HL-60 (cell line): ENCODE measurements at places on chromosomes 16 and 17.

- peak; percentile 16 for DNase-seq
These were observed 133.6 kb downstream of the SNX11 start for GRCh38 chr17:48241131-48241591.

DNA sequence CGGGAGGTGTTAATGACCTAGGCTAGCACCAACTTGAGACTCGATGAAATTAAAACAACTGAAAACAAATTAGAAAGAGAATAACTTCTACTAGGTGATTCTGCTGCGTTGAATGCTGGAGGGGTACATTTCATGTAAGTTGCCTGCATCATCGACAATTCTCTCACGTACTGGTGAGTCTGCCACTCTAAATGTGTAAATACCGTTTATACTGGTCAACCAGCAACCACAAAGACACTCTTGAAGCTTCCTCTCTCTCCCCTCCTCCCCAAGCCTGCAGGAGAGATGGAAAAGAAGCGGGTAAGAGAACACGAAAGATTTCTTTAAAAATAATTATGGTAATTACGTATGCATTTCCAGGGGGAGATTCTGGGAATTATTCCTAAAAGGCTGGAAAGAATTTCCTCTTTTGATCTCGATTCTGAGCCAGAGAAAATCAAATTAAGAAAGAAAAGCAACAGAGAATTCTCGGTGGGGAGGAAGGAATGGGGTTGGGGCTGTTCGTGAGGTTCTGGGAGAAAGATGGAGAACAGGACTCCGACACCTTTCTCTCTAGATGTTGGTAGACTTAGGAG lies 68.6 kb upstream of the MRTFB start:
- DNase-seq, result no peak

- DNase-seq, result peak; percentile 88
These were observed 35.9 kb downstream of the HSBP1 start for GRCh38 chr16:83843657-83844056.

DNA sequence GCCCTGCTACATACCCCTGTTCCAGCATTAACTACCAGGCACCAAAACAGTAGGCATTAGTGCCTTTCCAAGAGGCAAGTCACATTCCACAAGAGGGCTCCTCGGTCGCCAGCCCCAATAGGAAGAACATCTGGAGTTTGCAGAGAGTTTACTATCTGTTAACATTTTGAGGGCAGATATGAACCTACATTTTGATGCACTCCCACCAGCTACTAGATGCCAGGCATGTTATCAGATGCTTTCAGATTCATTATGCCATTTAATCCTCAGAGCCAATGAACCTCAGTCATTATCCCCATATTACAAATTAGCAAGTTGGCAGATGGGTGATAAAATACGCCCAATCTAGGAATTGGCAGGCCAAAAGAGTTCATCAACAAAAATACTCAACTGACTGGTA lies 4.2 kb upstream of the CMTM2 start:
- DNase-seq, result no peak
